GM04503 (cell line): ENCODE measurements at places on chromosomes 4 and X.

GRCh38 chr4:92618968-92619367, 315.2 kb downstream of the GRID2 start:
- DNase-seq = no peak

- DNase-seq = no peak
These were observed 116.4 kb downstream of the ANAPC4 start for GRCh38 chr4:25493466-25493865.

DNA sequence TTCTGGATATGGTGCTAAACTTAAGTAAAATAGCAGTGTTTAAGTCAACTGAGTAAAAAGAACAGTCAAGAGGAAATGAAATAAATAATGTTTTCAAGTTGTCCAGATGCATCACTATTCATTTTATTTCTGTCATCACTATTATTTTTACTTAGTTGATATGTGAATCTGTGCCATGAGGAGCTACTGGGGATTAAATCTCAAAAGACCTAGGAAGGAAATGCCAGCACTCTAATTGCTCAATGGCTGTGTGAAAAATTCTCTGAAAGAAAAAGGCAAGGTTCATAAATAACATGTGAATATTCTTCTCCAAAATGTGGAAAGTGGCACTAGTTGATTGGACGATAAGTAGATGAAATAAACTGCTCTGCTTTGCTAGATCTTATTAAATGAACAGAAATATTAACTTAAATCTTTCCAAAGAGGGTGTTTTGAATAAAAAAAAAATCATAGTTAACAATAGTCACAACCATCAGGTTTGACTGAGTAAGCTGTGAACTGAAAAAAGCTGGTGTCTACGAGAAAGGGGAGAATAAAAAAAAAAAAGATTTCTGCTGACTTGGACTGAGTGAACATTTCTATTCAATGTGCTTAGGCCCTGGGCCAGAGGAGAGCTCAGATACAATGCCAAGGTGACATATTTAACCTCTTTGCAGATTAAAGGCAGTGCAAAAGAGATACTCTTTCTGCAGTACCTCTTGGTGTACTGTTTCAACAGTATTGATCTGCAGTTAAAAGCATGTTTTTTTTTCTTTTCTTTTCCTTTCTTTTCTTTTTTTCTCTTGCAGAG, 1.6 kb downstream of the SPARCL1 start:
- no peak for DNase-seq

- DNase-seq = no peak
These were observed 4.4 kb upstream of the AFM start for GRCh38 chr4:73477176-73477575.

- no peak for DNase-seq
These were observed at the start of gene BMX for GRCh38 chrX:15500497-15500966. BMX (plus strand) TSS chrX:15500807; CDS start chrX:15508354, 7,547 bp downstream.
